ENCODE measurements at places on chromosomes 4 and X.

DNA sequence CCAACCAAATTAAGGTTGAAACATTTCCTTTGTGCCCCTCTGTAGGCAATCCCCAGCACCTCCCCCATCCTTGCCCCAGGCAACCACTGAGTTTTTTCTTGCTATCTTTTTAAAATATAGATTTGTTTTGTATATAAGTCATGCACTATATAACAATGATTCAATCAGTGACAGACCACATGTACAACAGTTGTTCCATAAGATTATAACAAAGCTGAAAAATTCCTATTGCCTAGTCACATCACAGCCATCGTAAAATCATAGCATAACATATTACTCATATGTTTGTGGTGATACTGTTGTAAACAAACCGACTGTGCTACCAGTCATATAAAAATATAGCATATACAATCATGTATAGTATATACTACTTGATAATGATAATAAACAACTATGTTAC is 211.9 kb upstream of the NRK start:
- DNase-seq: no peak

GRCh38 chrX:13396924-13397323 is 77.1 kb upstream of the ATXN3L start:
- no peak for DNase-seq

- no peak for DNase-seq
Measured at GRCh38 chrX:19855700-19856381, 31.6 kb downstream of the SH3KBP1 start.

DNA sequence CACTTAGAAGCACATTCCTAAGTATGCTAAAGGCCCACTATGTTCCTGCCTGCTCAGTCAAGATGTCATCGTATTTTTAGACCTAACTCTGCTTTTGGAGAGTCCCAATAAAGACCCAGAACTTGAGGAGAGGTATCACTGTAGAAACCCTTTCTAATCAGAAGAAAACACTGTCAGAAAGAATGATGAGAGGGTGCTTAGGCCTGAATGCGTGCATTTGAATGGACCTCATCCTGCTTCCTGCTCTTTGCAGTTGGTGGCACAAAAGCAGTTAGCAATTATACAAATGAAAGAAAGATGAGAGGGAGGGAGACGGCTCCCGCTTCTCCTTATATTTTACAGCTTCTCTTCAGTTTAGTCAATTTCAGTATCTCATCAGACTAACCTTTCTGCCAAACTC is 987.2 kb downstream of the CCSER1 start:
- no peak for DNase-seq

DNA sequence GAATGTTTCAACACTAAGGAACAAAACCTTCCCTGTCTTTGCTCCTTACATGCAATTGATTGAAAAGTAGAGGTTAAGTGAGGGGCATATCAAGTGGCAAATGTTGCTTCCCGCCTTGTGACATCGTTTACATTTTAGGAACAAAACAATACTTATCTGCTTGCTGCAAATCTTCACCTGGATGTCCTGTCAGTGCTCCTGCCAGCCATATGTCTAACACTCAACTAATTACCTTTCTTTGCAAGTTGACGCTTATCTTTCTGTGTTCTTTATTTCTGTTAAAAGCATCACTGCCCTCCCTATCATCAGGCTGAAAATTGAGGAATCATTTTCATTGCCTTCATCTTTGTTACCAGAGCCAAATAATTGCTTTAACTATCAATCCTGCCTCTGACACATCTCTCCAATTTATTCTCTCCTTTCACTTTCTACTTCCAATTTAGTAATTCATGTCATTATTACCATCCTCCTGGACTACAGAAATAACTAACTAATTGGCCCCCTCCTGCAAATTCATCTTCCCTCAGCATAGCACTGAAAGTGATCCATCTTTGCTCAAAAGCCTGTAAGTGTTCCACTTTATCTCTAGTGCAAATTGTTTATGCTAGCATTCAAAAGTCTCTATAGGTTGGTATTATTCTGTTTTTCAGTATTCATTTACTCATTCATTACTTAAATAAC is 298.7 kb upstream of the ATOH1 start:
- no peak for DNase-seq

DNA sequence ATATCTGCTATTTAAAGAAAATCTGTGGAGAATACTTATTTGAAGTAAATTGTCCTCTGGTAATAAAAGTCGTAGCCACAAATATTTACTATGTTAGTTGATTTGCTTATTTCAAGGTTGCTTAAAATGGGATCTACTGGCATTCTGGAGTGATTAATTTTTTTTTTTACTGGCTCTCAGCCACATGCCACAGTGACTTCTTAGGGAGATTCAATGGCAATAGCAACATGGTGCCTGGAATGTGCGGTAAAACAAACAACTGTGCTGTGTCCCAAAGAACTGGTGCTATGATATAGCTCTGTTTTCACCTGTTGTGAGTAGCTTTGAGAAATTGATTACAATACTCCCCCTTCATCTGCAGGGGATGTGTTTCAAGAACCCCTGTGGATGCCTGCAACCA is 324.3 kb downstream of the GPAT3 start:
- DNase-seq: no peak

DNA sequence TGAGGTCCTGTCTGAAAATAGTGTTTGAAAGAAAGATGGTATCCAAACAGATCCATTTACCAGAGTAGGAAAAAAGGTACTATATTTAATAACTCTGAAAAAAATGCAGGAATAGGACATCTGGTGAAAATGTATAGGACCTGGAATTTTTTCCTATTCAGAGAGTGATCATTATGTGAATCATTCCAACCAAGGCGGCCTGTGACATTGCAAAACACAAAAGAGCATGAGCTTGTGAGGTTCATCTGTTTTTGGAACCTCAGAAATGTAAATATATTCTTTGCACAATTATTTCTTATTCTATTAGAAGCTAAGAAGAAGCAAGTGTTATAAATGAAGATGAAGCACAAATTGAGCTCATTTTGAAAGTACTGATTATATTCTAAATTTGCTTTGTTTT is 2.0 kb downstream of the C4orf51 start:
- no peak for DNase-seq
